ENCODE measurements at places on chromosomes 5 and 9.

DNA sequence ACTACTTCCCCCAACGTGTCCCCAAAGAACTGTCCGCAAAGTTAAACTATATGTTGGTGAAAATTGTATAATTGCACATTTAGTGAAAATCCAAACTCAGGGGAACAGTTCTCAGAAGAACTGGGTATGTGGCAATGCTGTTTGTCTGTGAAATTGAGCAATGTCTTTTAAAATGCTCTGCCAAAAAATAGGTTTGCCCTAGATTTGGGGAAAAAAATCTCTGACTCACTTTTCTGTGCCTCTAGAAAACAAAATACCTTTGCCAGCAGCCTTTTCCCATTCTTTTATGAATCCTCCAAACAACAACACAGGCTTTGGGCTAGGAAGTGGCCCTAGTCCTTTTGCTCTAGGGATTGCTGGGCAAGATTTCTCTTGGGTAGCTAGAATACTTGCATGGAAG is 37.4 kb upstream of the ZNF608 start:
- DNase-seq: no peak

- no peak for DNase-seq
Measured at GRCh38 chr5:59187857-59188256, 605.0 kb downstream of the RAB3C start.

DNA sequence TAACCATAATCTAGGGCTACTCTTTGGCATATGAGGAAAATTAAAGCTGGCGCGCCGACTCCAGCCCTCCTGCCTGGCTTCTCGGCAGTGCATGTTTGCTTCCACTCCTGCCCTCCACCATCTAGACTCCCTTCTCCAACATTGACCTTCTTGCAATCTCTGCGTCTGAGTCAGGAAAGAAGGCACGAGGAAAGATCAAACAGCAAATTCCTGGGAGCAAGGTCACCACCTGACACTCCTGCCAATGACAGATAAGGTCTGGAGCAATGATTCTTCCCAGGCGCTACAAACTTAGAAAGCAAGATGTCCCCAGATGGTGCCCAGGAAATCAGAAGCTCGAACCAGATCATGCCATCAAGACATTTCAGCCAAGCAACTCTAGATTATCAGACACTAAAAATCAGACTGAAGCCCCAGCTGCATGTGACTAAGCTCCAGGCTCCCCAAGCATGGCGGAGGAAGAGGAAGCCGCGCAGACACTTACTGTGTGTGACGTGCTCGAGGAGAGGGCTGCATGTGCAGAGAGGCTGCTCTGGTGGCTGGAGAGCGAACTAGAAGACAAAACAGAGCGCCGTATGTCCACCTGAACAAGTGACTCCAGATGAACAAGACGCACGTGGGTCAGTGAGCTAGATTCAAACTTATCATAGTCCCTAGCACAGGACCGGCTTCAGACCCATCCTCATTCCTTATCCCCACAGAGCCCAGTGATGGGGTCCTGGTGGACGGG is 115.3 kb downstream of the UBE2R2 start:
- DNase-seq: no peak

- no peak for DNase-seq
Measured at GRCh38 chr9:79695531-79696175, 123.9 kb downstream of the TLE4 start.

DNA sequence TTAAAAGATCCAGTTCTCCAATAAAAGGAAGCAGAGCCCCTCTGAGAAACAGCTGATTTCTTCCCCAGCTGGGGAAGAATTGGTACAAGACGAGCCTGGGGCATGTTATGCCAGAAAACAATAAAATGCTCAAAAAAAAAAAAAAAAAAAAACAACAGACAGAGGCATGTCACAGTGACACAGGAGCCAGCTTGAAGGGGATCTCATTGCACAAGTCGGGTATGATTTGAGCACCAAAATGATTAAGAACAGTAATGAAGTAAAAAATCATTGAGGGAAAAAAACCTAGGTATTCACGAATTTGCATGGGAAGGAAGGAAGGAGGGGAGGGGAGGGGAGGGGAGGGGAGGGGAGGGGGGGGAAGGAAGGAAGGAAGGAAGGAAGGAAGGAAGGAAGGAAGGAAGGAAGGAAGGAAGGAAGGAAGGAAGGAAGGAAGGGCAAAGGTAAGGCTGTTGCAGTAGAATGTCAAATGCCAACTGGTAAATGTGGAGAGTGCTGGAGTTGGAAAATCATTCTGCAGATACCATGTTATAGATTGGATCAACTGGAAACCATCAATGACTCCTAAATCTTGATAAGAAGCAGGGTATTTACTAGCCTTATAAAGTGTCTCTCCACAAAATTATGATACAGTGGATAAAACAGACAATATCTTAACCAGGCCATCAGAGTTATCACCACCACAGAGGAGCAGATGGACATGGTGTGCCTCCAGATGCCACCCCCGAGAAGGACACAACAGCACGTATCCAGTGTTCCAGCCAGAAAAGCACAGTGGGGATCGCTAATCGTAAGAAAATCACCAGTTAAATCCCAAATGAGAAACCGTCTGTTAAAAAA is 7.2 kb downstream of the GNA14 start:
- no peak for DNase-seq

GRCh38 chr5:180858586-180858985 is 2.5 kb downstream of the ZFP62 start:
- no peak for DNase-seq

- no peak for DNase-seq
Measured at GRCh38 chr9:93306081-93306480, 122.1 kb downstream of the WNK2 start.

Measured in right kidney (tissue), 9 donors.